ENCODE measurements at places on chromosomes 4 and X.

- DNase-seq: no peak
These were observed 325.8 kb downstream of the ARAP2 start for GRCh38 chr4:35918491-35918977.

DNA sequence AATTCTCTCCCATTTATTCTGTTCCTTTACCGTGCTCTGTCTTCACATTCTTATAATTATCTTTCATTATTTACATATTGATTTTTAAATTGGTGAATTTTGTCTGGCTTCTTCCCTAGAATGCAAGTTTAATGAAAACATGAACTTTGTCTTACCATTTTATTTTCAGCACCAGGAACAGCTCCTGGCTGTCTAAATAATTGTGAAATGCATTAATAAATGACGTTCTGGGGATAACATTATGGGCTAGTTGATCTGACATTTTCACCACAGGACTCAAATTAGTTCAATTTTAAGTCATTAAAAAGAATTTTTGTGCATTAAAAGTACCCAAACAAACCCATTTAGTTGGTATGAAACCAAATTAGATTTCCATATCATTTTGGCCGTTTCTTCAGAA, 97.5 kb downstream of the KCTD8 start:
- no peak for DNase-seq

- DNase-seq: peak; percentile 20
These were observed 23.5 kb upstream of the SYNPO2 start for GRCh38 chr4:118865091-118865708.

DNA sequence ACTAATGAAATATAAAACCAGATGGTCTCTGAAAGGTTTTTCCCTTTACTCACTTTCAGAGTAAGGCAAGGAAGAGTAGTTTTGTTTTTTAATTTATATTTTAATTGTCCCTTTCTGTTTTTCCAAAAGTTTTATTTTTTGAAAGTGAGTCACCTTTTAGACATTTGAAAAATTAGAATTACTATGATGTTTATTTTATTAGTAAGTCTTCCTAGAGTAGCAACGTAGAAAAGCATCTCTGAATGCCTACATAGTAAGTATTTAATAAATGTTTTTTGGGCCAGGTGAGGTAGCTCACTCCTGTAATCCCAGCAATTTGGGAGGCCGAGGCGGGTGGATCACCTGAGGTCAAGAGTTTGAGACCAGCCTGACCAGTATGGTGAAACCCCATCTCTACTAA, 51.1 kb downstream of the TET2 start:
- no peak for DNase-seq

GRCh38 chr4:184255361-184255760, 37.7 kb upstream of the ENPP6 start:
- no peak for DNase-seq
